Activated CD4-positive, CD25-positive, alpha-beta regulatory T cell (primary cell): ENCODE measurements at places on chromosomes 11 and 22.

- no peak for DNase-seq
These were observed 911 bp downstream of the A4GALT start for GRCh38 chr22:42719656-42720262.

DNA sequence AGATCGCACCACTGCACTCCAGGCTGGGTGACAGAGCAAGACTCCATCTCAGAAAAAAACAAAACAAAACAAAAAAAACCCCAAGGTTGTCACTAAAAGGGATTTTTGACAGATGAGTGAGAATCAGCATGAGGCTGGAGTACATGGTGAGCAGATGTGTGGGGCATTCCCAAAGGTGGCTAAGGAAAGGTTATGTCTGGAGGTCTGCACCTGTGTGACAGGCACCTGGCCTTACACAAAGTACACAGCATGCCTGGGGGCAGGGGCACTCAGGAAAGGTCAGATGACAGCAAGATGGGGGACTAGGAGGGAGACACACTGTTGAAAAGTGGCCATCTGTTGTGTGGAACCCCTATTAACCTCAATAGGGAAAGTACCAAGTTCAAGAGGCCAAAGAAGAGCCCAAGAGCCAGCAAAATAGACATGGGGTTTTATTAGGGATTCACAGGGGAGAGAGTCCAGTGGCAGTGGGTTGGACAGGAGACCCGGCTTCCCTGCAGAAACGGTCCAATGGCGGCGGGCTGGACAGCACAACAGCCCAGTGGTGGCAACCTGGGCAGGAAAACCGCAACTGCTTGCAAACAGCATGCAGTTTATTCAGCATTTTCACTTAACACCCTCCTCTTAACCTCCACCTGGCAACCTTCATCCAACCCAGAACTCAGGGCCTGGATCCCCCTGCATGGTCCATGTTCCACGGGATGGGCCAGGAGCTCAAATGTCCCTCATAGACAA lies 101.1 kb downstream of the MICAL2 start:
- DNase-seq, result no peak

DNA sequence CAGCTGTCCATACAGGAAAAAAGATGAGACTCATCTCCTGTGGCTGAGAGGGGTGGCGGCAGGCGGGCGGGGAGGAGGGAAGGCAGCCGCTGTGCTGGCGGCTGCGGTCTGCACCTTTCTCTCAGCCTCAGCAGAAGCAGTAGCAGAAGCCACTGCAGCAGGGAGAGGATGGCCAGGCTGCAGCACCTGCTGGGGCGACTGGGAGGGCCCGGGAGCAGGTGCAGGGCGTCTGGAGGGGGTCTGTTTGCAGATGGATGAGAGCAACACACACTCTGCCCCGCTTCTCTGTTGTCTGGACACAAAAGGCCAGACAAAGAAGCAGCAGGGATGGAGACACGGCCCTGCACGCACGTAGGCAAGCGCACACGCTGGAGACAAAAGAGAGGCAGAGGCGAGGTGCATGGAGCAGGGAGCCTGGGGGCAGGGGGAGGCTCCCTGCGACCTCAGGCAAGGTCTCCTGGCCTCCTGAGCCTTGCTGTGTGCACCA lies 9.3 kb upstream of the MIAT start:
- peak; percentile 14 for DNase-seq

DNA sequence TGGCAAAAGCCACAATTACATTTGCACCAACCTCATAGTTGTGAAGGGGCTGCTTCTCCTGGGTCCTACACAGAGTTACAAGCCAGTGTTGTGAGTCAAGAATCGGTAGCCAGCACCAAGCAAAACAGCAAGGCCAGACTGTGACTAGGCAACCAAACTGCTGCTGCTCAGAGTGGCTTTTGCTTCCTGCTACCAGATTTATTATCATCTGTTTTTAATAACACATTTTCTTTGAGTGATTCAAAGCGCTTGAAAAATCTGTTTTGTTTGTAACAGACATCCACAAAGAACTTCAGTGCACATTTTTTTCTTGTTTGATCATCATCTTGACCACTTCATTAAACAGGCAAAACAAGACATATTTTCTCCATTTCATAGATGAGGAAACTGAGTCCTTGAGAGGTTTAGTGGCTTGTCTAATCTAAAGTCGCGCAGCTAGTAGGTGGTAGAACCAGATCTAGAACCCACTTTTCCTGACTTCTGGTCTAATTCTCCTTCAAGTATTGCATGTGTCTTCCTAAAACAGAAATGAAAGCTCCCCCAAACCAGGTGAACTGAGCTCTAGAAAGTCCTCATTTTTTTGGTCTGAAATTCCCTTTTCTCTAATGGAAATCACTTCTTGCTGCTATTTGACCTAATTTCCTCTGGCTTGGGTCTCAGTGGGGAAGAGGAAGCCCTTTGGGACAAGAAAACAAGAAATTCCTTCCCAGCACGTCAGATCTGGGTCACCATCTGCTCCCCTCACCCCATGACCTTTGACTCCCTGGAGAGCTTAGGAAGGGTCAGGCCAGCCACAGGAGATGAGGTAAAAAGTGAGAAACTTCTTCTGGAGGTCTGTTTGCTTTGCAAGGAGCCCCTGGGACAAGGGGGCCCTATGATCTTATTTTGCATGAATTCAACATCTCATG lies 39.9 kb downstream of the CWC15 start:
- no peak for DNase-seq

- DNase-seq, result no peak
These were observed 1.6 kb downstream of the ARAP1 start for GRCh38 chr11:72750556-72751115.

GRCh38 chr11:2139123-2139521 lies at the start of gene IGF2:
IGF2 (minus strand) TSS chr11:2139389; CDS start chr11:2135523, 3,866 bp downstream.
- no peak for DNase-seq

GRCh38 chr22:41619979-41620588 lies 759 bp downstream of the DESI1 start:
- peak; percentile 41 for DNase-seq

- DNase-seq, result no peak
These were observed 83.7 kb downstream of the MAML2 start for GRCh38 chr11:96259134-96259830.

DNA sequence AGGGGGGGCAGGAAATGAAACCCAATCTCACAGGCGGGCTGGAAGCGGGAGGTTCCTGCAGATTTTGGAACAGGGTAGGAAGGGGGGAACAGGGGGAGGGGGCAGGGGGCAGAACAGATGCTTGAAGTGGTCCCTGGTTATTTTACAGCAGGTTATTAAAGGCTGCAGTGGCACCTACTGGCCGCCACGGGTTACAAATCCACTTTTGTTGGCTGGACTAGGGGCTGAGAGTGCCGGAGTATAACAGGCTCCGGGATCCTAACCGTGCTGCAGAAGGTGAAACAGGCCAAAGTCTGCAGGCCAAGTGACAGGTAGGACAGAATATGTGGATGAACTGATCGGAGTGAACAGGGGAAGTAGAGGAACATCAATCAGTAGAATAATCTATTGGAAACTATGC lies 2.5 kb downstream of the ROBO3 start:
- no peak for DNase-seq

DNA sequence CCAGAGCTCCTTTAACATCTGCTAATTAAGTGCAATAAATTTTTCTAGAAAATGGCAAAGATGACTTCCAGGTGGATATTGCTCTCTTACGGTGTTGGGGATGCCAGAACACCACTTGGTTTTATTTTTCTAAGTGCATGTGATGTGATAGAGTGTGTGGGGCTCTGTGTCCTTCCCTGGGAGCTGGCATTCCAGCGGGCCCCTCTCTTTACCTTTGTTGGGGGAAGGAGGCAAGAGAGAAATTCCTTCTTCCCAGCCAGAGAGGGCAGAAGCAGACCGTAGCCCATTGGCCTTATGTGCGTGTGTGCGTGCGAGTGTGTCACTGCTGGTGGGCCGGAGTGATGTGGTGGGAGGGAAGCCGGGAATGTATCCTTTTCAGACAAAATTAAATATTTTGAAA lies 17.2 kb downstream of the TEF start:
- DNase-seq, result no peak

GRCh38 chr11:124618863-124619262 lies 3.8 kb upstream of the TBRG1 start:
- no peak for DNase-seq

GRCh38 chr11:120400564-120401364 lies 64.6 kb downstream of the ARHGEF12 start:
- DNase-seq, result no peak

GRCh38 chr22:29073618-29074275 lies 912 bp downstream of the KREMEN1 start:
- no peak for DNase-seq

DNA sequence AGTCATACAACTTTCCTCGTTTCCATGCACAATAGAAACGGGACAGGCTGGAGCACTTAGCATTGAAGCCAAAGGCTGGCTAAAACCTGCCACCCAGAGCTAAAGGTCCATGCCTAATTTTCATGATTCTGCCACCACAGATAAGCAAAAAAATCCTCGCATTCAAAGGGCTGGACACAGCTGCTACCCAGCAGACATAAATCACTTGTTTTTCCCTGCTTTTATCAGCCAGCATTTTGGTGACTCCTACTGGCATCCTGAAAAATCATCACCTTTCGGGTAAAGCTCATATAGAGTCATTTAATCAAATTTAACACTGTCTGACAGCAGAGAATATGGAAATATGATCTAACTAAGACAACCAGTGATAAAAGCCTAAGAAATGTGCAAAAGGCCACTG lies 37.9 kb downstream of the ALG9 start:
- DNase-seq, result no peak

- no peak for DNase-seq
These were observed 3.6 kb downstream of the CLCF1 start for GRCh38 chr11:67369801-67370284.

GRCh38 chr22:30424534-30425326 lies 838 bp upstream of the MTFP1 start:
- DNase-seq, result no peak

DNA sequence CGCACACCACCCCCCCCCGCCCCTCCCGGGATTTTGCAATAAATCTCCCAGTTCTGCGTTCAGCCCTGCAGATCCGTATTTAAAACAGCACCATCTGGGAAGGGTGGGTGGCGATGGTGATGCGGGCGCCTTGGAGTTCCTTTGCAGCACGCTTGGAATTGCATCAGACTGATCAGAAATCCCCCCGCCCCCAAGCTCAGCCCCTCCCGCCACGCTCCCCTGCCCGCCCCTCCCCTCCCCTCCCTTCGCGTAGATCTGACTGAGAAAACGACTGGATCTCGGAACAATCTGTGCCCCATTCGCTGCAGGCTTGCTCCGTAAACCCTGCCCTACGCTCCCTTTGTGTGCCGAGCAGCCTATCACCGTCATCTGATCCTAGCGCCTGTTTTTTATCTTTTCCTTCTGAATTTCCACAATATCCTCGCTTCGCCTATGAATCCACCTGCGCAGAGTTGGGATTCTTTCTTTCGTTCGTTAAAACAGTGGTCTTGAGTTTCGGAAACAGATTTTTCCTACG lies 18.1 kb upstream of the BDNF start:
- no peak for DNase-seq

DNA sequence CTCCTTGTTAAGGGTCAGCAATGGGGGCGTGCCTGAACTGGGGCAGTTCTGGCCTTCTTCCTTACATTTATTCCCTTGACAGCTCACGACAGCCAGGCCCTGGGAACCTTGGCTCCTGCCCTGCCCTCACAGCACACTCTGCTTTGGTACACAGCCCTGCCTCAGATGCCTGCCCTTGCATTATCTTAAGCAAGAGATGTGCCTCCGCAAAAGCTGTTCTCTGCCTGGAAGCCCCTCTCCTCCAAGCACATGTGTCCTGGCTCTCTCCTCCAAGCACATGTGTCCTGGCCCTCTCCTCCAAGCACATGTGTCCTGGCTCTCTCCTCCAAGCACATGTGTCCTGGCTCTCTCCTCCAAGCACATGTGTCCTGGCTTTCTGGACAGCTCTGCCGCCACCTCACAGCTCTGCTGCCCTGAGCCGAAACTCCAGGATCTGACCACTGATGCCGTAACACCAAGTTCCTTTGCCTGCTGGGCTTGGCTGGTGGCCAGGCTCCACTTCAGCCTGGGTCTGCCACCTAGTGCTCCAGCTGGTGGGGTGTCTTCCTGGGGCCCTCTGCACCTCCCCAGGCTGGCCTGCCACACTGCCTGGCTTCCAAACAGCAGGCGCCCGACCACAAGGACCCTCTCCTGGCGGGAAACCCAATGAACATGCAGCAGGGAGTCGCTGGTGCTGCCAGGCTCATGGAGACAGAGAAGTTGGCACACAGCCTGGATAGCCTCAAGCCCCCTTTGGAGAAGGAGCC lies 53.0 kb downstream of the SCUBE1 start:
- DNase-seq, result no peak

- peak; percentile 21 for DNase-seq
These were observed 31.4 kb downstream of the CREB3L1 start for GRCh38 chr11:46308631-46309419.

DNA sequence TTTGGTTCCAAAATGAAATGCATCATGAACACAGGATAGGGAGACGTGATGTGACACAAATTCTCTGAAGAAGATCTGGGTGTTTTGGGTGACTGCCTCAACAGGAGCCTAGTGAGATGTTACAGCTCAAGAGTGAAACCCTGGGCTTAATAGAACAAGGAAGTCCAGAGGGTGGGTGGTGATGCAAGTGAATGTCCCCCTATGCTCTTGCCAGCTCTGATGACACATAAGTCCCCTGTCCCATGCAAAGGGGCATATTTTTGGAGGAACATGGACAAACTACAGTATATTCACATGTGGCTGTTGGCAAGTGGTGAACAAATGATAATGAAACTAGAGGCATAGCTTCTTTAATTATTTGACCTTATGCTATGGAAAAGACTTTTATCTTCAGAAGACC lies 9.2 kb downstream of the CRTAM start:
- no peak for DNase-seq

GRCh38 chr11:32447252-32447651 lies 11.9 kb upstream of the WT1 start:
- DNase-seq, result no peak

- no peak for DNase-seq
These were observed 56.1 kb downstream of the SMCO4 start for GRCh38 chr11:93487032-93487483.

GRCh38 chr11:43830928-43831440 lies 49.6 kb upstream of the ALKBH3 start:
- DNase-seq, result no peak

DNA sequence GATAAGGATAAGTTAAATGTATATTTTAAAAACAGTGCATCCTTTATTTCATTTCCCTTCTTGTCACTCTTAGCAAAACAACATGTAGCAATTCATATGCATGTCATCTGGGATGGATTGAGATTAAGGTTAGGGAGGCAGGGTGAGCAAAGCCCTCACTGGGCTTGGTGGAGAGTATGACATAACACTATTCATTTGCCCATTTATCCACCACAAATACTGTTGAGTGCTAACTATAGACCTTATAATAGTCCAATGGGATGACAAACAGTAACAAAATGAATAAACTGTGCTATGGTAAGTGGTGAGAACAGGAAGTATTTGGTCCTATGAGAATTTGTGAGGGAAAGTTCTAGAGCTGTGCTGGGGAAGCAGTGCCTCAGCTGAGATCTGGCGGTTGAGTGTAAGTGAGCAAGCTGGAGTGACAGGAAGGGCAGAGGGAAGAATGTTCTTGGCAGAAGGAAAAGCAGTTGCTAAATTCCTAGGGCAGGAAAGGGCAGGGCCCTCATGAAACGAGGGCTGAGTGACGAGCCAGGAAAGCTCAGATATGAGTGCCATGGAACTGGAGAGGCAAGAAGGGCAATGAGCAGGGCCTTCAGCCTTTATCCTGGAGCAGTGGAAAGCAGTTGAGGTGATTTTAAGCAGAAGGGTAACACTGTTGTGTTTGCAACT lies 6.7 kb downstream of the HSD17B12 start:
- DNase-seq, result no peak
